ENCODE measurements at places on chromosomes 16 and 17.

DNA sequence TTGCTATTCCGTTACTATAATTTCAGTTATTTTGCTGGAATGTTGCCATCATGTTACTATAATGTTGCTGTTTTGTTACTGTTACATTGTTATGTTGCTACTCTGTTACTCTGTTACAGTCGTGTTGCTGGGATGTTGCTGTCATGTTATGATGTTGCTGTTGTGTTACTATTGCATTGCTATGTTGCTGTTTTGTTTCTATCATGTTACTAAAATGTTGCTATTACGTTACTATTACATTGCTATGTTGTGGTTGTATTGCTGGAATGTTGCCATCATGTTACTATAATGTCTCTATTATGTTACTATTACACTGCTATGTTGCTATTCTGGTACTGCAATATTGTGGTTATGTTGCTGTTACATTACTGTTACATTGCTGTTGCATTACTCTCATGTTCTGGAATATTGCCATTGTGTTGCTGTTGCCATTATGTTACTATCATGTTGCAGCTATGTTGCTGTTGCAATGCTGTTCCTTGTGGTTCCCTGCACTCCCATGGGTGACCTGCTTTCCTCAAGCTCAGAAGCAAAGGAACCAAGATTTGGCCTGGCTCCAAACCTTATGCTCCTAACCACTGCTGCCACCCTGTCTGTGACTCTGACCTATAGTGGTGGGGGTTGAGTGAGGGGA lies 64.4 kb downstream of the ABCC6 start:
- DNase-seq: no peak

DNA sequence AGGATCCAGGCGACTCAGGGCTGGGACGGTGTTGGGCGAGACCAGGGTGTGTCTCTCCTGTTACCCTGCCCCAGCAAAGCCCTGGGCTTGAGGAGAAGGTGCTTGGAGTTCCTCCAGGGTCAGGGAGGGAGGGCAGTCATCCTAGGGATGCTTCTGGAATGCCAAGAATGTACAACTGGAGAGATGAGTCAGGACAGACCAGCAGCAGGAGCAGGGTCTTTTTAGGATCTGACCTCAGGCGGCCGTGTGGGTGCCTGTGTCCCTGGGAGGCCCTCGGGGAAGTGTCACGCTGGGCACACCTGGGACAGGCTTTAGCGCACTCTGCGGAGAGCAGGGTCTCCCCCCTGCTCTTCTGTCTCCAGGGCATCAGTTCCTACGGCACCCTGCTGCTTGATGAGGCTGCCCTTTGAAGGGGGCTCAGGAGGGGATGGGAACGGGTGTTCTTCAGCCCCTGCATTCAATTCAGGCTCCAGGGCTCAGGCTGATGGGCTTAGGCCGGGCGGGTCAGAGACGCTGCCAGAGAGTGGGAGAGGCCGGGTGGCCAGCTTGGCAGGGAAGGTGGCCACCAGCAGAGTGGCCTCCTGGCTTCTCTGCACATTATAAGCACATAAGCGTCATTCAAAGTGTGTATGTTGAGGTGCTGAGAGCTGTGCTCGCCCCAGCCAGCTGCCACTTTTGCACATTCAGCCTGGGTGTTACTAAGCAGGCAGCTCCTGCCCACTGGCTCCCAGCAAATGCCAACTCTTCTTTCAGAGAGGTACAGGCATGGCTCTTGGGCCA lies 8.4 kb upstream of the MTSS2 start:
- peak; percentile 69 for DNase-seq

DNA sequence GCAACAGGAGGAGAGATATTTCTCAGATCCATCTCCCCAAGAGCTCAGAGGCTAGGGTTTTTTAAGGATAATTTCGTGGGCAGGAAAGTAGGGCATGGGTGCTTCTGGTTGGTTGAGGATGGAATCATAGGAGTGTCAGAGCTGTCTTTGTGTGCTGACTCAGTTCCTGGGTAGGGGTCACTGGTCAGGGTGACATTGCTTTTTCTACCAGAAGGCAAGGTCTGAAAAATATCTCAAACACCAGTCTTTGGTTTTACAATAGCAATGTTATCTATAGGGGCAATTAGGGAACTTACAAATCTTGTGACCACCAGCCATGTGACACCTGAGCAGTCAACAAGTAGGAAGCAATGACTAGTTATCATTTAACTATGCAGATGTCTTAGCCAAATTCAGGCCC lies 82.9 kb upstream of the DYNLRB2 start:
- no peak for DNase-seq

DNA sequence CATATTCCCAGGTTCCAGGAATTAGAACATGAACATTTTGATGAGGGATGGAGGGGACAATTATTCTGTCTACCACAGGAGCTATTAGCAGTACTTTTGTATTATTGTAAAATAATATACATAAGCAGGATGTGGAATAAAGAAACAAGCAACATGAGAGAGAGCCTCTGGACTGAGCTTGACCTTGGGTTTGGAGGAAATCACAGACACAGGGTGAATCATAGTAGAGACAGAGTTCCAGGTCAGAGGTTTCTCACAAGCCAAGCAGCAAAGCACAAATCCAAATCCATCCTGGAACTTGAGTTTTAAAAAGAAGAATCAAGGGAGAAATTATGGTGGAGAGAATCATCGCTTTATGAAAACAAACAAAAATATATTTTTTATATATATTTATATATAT lies 5.1 kb downstream of the KRT31 start:
- peak; percentile 40 for DNase-seq

DNA sequence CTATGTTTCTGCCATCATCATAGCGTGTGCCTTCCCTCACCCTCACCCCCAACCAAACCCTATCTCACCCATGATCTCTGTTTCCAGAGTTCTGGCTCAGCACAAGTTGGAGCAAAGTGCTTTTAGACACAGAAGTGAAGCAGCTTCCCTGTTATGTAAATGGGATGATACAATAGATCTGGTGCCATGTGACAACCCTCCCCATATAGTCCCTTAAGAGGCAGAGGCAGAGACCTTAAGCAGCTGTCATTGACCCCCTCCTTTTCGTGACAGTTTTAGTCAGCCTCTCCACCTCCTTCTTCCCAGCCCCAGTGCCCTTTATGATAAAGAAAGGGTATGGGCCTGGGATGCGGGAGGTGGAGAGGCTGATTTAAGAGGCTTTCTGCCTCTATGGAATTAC lies 40.3 kb upstream of the MED13 start:
- no peak for DNase-seq

- DNase-seq: no peak
Measured at GRCh38 chr17:77146882-77147281, 6.1 kb downstream of the SEC14L1 start.

GRCh38 chr16:30829130-30830071 lies 42.4 kb upstream of the ZNF629 start:
- no peak for DNase-seq

DNA sequence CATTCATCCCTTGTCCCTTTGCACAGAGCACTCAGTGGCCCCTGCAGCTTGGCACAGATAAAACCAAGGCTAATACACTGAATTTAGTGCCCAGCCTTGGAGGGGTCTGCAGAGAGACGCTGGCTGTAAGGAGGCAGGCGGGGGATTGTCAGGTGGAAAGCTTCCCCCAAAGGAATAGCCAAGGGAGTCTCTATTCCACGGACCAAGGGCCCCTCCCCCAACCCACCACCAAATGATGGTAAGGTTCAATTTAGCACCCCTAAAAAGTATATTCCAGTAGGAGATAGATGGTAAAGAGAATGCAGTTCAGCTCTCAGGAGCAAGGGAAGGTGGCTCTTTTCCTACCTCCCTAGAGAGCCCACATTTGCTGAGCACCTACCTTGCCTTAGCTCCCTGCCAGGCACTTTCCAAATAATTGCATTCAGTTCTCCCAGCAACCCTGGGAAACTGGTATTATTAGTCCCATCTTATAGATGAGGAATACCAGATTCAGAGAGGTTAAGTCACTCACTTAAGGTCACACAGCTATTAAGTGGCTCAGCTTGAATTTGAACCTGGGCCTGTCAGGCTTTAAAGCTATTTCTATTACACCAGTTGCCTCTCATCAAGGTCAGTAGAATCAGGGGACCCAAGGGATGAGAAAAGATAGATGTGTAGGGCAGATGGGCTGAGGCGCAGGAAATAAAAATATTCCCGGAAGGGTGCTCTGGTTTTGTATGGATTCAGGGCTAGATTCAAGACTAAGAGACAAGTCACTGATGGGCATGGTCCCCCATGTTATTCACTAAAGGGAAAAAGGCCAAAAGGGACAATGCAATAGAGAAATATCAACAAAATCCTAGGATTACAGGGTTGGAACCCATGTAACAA lies 20.0 kb upstream of the ZFHX3 start:
- no peak for DNase-seq

- DNase-seq: peak; percentile 46
Measured at GRCh38 chr16:24858219-24859041, 12.7 kb downstream of the SLC5A11 start.

- DNase-seq: no peak
Measured at GRCh38 chr16:30724641-30725417, 23.4 kb upstream of the PHKG2 start.

DNA sequence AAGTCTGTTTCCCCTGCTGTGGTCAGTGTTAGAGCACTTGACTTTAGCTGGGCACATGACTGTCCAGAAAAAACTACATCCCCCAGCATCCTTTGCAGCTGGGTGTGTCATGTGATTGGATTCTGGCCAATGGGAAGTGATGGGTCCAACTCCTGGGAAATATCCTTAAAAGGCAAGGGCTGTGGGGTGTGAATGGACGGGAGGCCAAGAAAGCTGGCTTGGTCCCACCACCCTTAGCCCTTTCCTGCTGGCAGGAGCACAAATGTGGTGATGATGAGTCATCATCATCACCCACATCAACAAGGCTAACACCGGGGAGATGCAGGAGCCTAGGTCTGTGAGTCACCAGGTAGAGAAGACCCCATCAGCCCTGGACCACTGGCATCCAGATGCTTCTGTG lies 341.7 kb downstream of the C16orf95 start:
- peak; percentile 45 for DNase-seq

GRCh38 chr16:68144008-68144407 lies 58.8 kb downstream of the NFATC3 start:
- DNase-seq: no peak

DNA sequence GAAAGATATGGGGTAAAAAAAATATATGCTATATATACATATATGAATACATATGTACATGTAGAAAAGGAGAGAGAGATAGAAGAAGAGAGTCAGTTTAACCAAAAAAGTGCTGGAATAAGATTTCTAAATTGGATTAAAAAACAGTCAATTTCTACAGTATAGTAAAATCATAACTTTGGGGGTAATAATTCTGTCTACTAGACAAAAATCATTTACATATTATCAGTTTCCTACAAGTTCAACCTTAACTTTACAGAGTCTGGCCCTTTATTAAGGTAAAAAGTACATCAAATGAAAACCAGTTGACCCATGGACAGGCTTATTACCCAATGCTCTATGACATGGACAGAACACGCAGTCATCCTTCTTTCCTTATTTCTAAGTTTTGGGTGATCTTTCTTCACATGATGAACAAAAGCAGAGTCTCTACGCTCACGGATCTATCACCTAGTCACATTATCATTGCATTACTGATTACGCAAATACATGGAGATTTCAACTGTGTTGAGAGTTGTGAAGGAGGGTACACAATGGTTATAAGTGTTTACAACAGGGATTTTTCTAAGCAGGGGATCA lies 63.9 kb upstream of the SMIM36 start:
- no peak for DNase-seq

DNA sequence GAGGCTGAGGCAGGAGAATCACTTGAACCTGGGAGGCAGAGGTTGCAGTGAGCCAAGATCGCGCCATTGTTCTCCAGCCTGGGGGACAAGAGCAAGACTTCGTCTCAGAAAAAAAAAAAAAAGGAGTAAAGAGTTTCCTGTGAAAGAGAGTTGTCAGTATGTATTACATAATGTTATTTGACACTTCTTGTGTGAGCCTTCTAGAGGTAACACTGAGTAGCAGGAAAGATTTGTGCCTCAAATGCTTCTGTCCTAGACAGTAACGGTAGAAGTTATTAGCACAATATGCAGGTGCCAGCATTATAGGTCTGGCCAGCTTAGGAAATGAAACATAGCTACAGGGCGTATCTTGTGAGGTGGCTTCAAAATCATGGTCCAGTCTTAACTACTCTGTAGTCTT lies 6.2 kb downstream of the RPS6KB1 start:
- DNase-seq: no peak

Measured in kidney capillary endothelial cell (primary cell).